ENCODE measurements at places on chromosomes 1 and 21. TPM values are rescaled to one million over a fixed set of nuclear protein-coding genes. Genes with fewer than 3 reads are reported as not detected.
A peak's percentile ranks its signal among the peaks of the same experiment; 100 is the strongest.

DNA sequence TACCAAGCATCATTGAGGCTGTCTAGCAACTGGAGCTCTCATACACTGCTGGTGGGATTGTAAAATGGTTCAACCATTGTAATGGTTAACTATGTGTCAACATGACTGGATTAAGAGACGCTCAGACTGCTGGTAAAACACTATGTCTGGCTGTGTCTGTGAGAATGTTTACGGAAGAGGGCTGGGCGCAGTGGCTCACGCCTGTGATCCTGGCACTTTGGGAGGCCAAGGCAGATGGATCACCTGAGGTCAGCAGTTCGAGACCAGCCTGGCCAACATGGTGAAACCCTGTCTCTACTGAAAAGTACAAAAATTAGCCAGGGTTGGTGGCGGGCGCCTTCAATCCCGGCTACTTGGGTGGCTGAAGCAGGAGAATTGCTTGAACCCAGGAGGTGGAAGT, 4.8 kb upstream of the FCRLA start:
- H3K36me3 ChIP-seq: no peaks in the 10 kb centered on the region
- H3K4me3 ChIP-seq: no peak overlapping the region
- H3K27ac ChIP-seq: no peak overlapping the region
- H3K4me1 ChIP-seq: no peaks in the 10 kb centered on the region
- no peaks in the 10 kb centered on the region for H3K27me3 ChIP-seq
- peak; percentile 83 for DNase-seq

Gene ECM1
- 4.6 TPM for polyA plus RNA-seq

DNA sequence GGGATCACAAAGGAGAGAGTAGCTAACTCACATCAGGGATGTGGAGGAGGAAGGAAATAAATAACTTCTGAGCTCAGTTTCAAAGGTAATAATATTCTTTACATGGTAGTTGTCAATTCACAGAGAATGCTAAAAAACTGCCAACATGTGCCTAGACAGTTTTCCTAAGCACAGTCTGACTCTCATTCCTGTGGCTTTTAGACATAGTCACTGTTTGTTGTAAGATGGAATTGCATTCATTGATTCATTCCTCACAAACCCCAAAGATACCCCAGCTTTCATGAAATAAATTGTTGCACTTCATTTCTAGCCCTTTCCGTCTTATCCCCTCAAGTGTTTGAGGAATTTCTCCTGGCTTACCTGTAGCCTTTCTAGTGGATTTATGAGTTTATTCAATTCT, 263.9 kb downstream of the NTNG1 start:
- no peaks in the 10 kb centered on the region for H3K27me3 ChIP-seq
- no peaks in the 10 kb centered on the region for H3K36me3 ChIP-seq
- no peak for DNase-seq

DNA sequence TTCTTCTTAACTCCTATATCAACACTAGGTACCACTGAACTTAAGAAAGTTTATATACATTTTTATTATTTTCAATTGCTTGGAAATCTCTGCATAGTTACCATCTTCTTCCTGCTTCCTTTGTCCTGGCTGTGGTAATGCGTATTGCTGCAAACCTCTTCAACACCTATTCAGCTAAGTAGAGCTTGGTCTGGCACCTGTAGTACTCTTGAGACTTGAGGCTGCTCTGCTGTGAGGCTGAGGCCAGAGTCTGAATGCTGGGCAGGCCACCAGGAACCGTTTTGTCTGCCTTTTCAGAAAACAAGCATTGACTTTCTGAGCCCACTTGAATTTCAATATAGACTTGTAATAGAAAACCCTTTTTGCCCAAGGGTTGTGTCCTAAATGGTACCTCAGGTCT, 52.0 kb upstream of the RGS2 start:
- no peaks in the 10 kb centered on the region for H3K4me1 ChIP-seq
- H3K36me3 ChIP-seq: no peaks in the 10 kb centered on the region
- H3K4me3 ChIP-seq: no peak overlapping the region
- no peak overlapping the region for H3K27ac ChIP-seq

GRCh38 chr1:99264201-99265021, at the start of gene PLPPR4:
TSS of gene PLPPR4 (plus strand) at chr1:99264492. CDS start at chr1:99264594, 102 bp downstream.
- no peak within 1 kb of the TSS for H3K27ac ChIP-seq
- no peaks in the 10 kb centered on the region for H3K36me3 ChIP-seq
- H3K27me3 ChIP-seq: peaks cover 24% of the 10 kb centered on the region
- H3K4me1 ChIP-seq: no peaks in the 10 kb centered on the region
- H3K4me3 ChIP-seq: peak within 1 kb of the TSS; percentile 20

Gene DRAXIN
- 0.42 TPM for polyA plus RNA-seq
